ENCODE measurements at places on chromosomes 3 and 15.

DNA sequence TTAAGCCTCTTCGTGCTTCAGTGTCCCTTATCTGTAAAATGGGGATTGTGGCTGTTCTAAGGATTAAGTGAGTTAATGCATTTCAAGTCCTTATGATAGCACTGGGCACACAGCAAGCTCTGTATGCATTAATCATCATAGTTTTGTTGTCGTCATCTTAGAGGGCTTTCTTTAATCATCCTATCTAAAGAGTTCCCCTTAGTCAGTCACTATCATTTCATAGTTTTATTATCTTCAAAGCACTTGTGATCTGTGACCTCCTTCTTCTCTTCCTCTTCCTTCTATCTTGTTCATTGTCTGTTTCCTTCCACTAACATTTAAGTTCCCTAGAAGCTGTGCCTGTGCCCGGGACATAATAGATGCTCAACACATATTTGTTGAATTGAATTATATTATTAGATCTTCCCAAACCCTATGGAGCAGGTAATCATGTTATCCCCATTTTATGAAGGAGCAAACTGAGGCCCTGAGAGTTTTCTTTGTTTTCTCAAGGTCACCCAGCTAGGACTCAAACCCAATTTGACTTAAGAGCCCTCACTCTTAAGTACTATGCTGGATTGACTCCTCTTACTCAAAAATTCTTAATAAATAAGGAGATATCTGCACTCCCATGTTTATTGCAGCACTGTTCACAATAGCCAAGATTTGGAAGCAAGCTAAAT lies 24.1 kb downstream of the DUOX2 start:
- DNase-seq: no peak

- DNase-seq: no peak
Observed at GRCh38 chr3:15649341-15649740, 47.8 kb downstream of the BTD start.

- no peak for DNase-seq
Observed at GRCh38 chr3:37132334-37132733, 42.0 kb downstream of the LRRFIP2 start.

DNA sequence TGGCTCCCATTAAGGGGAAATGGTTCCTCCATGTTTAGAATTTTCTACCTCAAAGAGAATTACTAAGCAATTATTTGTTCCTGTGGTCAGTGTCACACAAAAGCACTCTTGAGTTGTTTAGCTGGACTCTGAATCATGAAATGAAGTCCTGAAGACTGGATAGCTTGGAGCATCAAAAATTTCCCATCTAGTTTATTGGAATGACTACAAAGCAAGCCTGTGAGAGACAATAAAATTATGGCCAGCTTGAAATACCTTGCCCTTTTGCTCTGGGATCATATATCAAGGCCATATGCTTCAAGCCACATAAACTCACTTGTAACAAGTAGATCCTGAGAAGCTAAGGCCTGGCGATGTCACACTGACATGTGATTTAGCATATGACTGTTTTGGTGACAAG lies 292.3 kb downstream of the TIGIT start:
- no peak for DNase-seq

GRCh38 chr3:28322464-28322863 lies 26.1 kb upstream of the ZCWPW2 start:
- DNase-seq: no peak

Data from RCC 7860 (cell line).